Activated CD4-positive, alpha-beta memory T cell treated with anti-CD3 and anti-CD28 coated beads, Interleukin-2, amount 10 ng/mL, durations not matched to agents 7 days and 5 days (primary cell): ENCODE measurements at places on chromosomes 16 and 17. TPM values are rescaled to one million over a fixed set of nuclear protein-coding genes. Genes with fewer than 3 reads are reported as not detected.

Gene GP1BA
- not detected for total RNA-seq

Gene SLC5A11
- not detected for total RNA-seq

Gene SMIM36
- total RNA-seq = not detected

Gene METRN
- total RNA-seq = 6.2 TPM

Gene HID1
- total RNA-seq = 0.38 TPM

Gene TM4SF5
- not detected for total RNA-seq

Gene HBA1
- total RNA-seq = not detected

Gene SLC13A2
- not detected for total RNA-seq

Gene KRTAP4-6
- not detected for total RNA-seq

Gene HSPB9
- 0.18 TPM for total RNA-seq
